Stimulated activated CD4-positive, alpha-beta T cell treated with anti-CD3 and anti-CD28 coated beads, Interleukin-2, amount 100 ng/mL, for 48 hours (primary cell): ENCODE measurements at places on chromosomes 6 and 20.

DNA sequence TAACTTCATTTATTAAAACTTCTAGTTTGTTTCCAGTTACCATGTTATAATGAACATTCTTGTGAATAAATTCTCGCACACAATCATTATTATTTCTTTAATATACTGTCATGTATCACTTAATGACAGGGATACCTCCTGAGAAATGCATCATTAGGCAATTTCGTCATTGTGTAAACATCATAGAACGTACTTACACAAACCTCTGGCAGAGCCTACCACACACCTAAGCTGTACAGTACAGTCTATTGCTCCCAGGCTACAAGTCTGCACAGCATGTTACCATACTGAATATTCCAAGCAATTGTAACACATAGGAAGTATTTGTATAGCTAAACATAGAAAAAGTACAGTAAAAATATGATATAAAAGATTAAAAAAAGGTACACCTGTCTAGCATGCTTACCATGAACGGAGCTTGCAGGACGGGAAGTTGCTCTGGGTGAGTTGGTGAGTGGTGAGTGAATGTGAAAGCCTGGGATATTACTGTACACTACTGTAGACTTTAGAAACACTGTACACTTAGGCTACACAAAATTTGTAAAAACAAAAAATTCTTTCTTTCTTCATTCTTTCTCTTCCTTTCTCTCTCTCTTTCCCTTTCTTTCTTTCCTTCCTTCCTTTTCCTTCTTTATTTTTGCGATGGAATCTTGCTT, 268.2 kb upstream of the SOX4 start:
- no peak for DNase-seq

DNA sequence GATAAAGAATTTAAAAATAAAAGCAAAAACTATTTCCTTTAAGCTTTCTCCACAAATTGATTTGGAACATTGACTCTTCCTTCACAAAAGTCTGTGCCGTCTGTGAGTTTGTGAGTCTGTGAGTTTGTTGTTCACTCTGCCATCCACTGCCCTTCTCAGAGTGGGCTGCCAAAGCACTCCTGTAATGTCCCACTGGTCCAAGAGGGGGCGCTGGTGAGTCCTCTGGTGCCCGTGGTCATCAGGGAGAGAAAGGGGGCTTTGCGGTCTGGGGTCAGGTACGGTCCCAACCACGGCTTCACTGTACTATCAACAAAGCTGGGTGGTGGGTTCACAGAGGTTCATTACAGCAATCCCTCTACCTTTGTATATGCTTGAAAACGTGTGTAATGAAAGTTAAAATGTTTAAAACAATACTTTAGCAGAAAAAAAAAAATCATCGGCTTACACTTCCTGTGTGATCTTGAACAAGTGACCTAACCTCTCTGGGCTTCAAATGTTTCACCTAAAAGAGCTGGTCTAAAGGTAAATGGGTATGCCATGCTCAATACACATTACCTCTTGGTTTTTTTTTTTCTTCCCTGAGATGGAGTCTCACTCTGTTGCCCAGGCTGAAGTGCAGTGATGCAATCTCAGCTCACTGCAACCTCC, 5.6 kb upstream of the ANKRD60 start:
- DNase-seq, result peak; percentile 68

DNA sequence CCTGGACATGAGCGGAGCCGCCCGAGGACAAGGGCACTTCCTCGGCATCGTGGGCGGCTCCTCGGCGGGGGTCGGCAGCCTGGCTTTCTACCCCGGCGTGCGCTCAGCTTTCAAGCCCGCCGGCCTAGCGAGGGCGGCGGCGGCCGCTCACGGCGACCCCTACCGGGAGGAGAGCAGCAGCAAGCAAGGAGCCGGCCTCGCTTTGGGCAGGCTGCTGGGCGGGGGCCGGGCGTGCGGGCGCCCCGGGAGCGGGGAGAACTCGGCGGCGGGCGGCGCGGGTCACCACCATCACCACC, 6.7 kb downstream of the PRDM13 start:
- DNase-seq, result no peak

DNA sequence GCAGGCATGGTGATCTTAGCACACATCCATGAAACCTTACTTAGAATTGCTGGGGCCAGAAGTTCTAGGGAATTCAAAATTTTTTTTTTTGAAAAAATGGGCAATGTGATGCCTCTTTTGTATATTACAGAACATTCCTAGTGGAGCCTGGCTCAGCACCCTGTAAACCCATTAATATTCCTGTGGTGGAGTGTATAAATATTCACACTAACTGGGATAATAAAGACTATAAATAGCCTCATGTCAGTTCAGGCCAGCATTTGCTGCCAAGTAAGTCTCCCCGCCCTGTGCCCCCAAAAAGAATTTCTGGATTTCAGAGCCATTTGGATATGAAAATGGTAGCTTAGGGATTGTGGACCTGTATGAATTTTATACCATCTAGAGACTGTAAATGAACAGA, 14.8 kb downstream of the BANF2 start:
- no peak for DNase-seq

DNA sequence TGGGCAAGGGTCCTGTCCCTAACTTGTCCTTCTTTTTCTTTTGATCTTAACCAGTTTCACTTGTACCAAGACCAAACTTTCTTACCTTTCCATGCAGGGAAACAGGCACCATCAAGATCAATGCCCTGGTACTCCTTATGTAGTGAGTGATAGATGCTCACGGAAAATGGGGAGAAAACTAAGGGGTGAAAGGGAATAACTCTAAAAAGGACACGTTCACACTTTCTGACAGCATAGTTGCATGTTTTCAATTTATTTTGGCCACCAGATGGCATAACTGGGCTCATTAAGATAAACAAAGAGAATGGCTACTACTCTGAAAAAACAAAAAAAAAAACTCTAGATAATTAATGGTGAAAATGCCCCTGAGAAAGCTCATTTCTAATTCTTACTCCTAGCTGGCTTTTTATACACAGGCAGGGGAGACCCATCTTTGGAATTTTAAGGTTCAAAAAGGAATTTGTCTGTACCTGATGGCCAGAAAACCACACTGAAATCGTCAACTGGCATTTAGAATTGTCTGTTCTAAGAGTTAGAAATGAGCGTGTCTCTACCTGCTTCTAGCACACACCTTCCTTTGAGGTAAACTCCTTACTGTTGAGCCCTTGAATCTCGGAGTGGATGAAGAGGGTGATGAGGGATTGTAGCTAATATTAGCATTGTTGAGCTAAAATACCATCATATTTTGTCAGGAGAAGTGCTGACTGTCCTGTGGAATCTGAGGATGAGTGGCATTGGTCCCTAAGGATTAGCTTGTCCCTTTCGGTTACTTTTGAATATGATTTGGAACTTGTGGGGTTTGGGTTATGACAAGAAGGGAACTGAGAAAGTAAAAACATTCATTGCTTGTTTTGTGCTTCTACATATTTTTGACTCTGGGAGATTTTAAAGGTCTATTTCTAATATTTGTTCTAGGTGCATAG, 62.2 kb upstream of the DDR1 start:
- DNase-seq, result no peak

- DNase-seq, result no peak
Observed at GRCh38 chr20:44389871-44390270, 34.4 kb downstream of the HNF4A start.

- DNase-seq, result no peak
Observed at GRCh38 chr6:106599440-106599839, 29.9 kb downstream of the RTN4IP1 start.

DNA sequence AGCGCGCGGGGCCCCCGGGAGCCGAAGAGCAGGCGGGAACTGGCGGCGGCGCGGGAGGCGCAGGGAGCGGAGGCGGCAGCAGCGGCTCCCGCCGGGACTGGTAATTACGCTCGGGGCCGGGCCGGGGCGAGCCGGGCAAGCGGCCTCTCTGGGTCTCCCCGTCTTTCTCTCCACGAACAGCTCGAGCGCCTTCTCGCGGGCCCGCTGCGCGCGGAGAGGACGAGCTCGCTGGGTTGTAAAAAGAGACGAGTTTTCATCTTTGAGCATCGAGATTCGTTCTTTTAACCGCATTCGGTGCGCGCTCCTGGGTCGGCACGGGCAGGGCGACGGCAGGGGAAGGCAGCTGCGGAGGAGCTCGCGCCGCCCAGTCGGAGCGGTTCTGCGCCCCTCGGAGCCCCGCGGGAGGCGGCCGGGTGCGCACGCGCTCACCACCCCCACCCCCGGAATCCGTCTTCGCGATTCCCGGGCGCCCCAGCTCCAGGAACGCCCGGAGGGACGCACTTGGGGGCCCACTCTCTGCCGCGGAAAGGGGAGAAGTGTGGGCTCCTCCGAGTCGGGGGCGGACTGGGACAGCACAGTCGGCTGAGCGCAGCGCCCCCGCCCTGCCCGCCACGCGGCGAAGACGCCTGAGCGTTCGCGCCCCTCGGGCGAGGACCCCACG, 38.0 kb downstream of the YTHDF1 start:
- DNase-seq, result no peak

GRCh38 chr20:35497780-35498189, 31.7 kb downstream of the C20orf173 start:
- DNase-seq, result no peak

DNA sequence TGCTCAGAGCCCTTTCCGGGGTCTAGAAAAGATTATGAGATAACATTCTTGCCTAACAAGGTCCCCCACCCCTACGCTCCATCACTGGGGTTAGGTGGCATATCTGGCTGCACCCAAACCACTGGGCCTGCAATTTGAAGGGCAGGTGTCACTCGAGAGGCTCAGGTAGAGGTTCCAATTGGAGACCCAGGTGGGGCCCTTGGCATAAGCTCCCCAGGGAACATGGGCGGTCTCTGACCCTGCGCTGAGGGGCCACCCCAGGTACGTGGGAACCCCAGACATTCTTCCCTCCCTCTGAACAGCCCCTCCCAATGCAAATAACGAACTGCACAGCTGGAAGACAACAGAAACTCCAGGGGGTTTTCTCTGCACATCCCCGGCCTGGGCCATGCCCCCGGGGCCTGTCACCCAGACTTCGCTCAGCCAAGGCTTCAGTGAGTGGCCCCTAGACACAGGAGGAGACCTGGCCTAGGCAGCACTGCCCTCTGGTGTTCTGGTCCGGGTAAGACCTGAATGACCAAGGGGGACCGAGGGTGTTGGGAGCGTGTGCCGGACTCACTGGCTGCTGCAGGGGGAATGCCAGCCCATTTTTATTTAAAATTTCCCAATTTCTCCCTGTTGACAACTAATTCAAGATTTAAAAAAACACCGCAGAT, 47.5 kb downstream of the DSTN start:
- peak; percentile 34 for DNase-seq

DNA sequence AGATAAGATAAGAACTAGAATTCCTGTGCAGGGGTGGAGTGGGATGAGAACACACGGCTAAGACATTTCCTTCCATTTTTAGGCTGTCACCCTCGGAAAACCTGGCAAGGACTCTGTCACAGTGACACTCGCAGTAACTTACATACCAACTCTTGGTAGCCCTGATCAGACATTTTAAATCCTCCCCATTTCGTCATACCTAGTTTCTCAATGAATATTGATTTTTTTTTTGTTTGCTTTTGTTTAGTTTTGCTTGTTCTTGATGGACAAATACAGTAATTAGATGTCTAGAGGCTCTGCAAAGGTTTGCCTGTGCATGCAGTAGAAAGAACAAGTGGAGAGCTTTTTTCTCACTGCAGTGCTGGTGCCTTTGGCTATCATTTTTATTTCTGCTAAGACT, 213.0 kb upstream of the FAM83B start:
- no peak for DNase-seq

DNA sequence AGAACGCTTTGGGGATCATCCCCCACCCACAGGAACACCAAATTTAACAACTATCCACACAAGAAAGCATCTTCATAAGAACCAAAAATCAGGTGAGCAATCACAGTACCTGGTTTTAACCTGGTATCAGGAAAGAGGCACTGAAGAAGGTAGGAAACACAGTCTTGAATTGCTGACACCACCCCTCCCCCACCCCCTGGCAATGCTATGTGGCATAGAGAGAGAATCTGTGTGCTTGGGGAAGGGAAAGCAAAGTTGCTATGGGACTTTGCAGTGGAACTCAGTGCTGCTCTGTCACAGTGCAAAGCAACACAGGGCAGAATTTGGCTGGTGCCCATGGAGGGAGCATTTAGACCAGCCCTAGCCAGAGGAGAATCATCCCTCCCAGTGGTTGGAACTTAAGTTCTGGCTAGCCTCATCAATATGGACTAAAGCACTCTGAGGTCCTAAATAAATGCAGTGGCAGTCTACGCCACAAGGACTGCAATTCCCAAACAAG, 565.5 kb downstream of the EPM2A start:
- DNase-seq, result no peak

DNA sequence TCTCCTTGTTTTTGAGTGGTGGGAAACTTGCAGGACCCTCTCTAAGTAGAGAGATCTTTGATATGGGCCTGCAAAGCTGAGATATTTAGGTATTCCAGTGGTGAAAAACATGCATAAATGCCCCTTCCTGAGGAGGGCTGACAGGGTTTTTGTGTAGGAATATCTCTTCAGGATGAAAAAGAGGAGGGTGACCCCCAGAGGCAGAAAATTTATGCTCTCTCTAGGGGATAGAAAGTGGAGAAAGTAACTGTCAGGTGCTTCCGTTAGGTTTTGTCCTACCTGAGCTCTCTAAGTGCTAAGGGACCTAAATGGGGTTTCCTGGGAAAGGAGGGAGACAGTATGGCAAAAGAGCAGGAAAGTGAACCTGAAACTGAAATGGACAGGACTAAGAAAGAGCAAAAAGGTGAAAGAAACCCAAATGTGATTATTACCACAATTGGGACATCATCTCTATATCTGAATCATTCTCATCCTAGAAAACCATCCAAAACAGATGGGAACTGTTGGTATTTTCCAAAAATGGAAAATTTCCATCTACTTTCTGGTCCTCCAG, 2.0 kb downstream of the COL19A1 start:
- no peak for DNase-seq

DNA sequence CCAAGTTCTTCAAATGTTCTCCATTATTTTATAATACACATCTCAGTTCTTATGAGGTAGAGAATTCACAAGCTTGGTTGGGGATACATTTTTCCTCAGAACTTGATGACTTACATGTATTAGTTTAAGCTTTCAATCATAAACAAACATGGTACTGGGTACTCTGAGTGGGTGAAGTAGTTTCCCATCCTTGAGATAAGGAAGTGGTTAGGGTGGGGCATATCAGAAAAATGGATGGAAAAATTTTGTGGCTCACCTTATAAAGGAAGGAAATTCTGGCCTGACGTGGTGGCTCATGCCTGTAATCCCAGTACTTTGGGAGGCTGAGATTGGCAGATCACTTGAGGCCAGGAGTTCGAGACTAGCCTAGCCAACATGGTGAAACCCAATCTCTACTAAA, 52.0 kb downstream of the CD164 start:
- no peak for DNase-seq
